ENCODE measurements at places on chromosomes 5 and 9.

- DNase-seq, result no peak
Observed at GRCh38 chr5:80799041-80799440, 144.3 kb upstream of the DHFR start.

DNA sequence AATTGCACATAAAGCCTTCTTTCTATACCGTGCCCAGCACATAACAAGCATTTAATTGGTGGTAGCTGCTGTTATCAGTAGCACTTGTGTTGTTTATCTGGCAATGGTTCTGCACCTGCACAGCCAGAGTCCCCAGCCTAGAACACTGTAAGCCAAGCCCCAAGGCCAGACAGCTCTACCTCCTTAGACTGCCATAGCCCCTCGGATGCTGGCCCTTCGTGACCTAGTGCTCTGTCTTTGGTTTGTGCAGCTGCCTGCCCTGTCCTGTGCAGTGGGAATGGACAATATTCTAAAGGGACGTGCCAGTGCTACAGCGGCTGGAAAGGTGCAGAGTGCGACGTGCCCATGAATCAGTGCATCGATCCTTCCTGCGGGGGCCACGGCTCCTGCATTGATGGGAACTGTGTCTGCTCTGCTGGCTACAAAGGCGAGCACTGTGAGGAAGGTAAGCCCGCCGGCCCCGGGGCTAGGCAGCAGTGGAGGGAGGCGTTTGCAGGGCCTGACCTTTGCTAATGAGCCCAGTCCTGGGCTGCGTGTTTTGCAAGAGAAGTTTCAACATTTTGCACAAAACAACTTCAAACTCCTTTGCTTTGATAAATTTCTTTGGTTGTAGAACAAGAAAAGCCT is 173.3 kb upstream of the WWC1 start:
- DNase-seq, result no peak

DNA sequence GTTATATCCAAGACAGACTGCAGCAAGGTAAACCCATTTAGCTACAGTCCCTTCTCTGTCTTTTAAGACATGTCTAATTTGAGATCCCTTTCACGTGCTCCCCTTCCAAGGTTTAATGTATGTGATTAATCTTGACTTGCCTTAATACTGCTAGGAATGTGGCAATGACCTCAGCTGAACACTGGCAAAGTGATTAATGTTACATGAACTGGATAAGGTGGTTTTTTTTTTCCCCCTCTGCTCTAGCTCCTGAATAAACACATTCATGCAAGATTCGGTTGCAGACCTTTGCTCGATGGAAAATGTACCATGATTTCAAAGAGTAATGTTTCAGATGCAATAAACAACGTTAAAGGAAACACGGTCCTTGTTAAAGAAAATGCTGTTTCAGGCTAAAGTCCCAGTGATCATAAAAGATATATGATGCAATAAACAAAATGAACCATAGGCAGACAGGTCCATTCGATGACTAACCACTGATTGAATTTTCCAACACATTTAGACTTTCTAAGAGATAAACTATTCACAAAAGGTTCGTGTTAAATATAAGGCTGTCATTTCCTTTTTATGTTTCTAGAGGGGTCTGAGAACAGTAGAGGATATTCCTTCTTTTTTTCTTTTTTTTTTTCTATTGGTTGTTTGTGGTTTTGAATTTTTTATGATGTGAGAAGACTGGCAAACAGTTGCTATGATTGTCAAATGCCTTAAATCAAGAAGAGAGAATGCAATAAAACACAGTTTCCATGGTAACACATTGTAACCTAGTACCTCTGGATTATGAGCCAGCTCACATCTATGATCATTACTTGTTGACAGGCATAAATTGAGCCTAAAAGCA is 44.7 kb upstream of the ZNF608 start:
- no peak for DNase-seq

DNA sequence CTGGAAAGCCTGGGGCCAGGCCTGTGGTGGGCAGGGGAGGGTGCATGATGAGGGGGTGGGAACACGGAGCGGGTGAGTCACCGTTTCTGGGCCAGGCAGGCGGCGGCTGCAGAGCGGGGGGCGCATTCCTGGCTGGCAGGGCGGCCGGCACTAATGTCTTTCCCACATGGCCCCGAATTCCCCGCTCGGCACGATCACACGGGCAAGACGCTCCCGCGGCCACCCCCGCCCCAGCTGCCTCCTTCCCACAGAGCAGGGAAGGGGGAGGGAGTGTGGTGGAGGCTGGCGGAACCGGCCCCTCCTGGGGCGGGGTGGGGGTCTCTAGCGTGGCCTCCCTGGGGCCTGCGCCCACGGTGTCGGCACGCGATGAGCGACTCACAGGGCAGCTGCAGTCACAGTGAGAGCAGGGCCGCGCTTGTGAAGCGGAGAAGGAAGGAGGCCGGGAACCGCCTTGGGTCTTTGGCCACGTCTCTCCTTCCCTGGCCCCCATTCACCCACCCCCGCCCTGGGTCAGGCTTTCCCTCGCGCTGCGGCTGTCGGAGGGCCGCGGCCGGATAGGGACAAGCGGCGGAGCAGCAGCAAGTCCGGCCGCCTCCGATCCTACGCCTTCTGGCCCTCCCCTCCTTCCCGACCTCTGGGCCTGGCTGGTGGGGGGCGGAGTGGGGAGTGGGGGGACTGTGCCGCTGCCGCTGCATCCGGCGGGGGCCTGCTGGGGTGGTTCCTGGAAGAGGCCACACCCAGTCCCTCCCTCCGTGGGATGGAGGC is 48.9 kb downstream of the CXXC5 start:
- DNase-seq, result peak; percentile 42

GRCh38 chr9:129460323-129461261 is 160.3 kb downstream of the C9orf50 start:
- peak; percentile 95 for DNase-seq

GRCh38 chr5:163379298-163380155 is 57.9 kb upstream of the CCNG1 start:
- DNase-seq, result no peak

DNA sequence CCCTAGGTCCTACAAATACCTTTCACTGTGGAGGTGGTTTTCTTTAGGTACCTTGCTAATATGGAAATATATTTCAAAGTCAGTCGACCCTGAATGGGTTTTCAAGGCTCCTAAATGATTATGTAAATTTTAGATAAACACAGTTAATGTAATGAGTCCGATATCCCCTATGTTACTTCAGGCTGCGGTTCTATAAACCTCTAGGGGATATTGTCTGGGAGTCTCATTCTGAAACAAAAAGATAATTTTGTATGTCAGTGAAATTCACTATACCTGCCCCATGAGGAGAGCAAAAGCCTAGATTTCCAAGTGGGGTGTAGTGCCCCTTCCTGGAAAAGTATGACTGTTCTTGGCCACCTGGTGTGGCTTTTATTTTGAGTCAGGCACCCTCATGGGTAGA is 377.3 kb downstream of the ICE1 start:
- no peak for DNase-seq

DNA sequence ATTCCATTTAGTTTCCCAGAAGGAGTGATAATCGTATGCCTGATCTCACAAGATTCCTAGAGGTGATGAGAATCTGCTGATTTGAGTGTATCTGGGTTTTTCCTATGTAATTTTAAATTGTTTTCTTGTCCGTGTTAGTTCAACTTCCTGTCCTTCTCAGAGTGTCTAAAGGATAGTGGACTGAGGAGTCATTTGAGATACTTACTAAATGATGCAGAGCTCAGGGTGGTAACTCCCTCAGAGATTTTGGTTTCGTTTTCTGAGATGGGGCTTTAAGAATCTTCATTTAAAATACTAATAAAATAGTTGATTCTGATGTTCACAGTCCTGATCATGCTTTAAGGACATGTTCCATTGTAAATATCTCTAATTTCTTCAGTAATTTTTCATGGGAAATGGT is 30.3 kb downstream of the MELK start:
- no peak for DNase-seq

- no peak for DNase-seq
Observed at GRCh38 chr9:114606597-114607207, 4.4 kb upstream of the TMEM268 start.

- no peak for DNase-seq
Observed at GRCh38 chr9:4381744-4382143, 81.9 kb upstream of the GLIS3 start.

GRCh38 chr5:65144136-65144871 is 337.4 kb downstream of the ADAMTS6 start:
- no peak for DNase-seq

- no peak for DNase-seq
Observed at GRCh38 chr9:115525111-115526058, 407.4 kb upstream of the TNC start.

DNA sequence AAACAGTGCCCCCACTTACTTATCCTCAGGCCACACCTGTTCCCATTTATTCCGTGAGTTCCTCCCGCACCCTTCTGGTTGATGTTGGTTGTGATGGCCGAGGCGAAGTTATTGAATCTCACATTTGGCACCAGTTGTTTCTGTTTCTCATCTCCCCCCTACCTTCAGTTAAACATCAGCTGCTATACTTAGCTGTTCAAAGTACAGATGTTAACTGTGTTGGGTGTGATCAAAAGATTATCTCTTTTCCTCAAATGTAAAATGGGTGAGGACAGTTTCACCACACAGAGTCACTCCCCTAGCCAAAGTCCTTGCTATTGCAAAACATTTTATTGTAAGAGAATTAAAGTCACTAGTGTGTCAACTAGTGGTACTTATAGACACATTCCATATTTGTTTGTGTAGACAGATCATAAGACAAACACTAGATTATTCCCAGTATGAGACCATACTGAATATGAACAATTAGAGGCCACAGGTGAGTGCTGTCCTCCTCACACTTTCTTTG is 43.2 kb upstream of the PRSS3 start:
- no peak for DNase-seq

GRCh38 chr9:118522093-118523028 is 818.2 kb downstream of the TLR4 start:
- peak; percentile 19 for DNase-seq

- DNase-seq, result no peak
Observed at GRCh38 chr9:22053178-22053577, 44.1 kb upstream of the CDKN2B start.

DNA sequence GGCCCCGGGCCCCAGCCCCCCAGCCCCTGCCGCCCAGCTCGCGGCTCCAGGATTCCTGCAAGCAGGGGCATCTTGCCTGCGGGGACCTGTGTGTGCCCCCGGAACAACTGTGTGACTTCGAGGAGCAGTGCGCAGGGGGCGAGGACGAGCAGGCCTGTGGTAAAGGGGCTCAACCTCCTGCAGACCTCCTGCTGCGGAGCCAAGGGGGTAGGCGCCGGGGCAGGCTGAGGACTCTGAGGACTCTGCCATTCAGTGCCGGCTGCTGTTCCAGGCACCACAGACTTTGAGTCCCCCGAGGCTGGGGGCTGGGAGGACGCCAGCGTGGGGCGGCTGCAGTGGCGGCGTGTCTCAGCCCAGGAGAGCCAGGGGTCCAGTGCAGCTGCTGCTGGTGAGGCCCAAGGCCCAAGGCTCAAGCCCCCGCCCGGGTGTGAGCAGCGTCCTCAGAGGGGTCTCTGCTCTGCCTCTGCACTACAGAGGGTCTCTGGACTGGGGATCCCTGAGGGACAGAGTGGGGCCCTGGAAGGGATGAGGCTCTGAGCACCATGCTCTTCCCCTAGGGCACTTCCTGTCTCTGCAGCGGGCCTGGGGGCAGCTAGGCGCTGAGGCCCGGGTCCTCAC is 3.4 kb downstream of the MAMDC4 start:
- DNase-seq, result no peak

DNA sequence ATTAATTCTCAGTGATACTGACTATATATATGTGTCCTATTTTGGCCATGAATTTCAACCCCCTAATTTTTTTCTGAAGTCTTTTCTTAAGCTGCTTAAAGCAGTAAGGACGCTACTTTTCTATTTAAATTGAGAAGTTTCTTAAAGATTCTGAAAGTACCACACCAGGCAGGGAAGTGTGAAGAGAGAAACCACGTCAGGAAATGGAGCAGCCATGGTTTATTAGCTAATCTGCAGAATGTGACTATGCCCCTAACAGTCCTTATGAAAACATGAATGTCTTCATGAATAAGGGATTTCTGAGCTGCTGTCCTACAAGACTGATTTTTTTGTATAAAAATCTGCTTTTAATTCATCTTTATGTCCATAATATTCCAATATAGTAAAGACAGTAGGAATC is 1724.3 kb upstream of the C9orf72 start:
- DNase-seq, result no peak

DNA sequence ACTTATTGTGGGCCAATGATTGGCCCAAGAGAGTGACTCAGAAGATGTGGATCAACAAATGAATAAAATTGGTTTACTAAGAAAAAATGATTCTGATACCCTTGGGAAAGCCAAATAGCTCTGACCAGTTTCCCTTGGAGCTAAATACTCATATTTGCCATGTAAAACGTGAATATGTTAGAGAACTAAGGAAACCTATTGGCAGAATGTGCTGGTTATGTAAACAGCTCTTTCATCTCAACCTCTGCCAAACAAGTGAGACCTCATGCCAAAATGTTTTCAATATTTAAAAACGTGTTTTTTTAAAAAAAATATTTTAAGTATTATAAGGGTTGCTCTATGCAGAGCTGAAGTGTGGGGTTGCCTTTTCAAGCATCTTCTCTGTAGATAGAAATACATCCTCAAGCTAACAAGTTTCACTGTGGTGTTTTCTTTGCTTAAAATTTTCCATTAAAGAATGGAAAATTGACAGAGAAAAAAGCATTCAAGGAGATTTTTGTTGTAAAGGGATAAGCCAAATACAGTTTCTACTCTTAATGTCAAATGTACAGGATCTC is 186.9 kb upstream of the TUT7 start:
- DNase-seq, result no peak

DNA sequence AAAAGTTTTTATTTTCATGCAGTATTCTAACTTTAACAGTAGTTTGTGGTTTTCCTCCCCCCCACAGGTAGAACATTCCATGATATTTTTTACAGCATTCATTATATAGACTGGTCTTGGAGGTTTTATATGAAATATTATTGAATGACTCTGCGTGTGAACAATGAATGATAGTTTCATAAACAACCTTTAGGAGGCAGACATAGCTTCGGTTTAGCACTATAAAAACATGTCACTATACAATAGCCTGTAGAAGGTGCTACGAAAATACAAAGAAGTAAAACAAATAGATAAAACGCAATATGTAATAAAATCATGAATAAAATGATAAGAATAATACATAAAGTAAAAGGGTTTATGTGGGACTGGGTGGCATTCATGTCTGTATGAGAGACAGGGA is 8.5 kb downstream of the KLF4 start:
- DNase-seq, result no peak

DNA sequence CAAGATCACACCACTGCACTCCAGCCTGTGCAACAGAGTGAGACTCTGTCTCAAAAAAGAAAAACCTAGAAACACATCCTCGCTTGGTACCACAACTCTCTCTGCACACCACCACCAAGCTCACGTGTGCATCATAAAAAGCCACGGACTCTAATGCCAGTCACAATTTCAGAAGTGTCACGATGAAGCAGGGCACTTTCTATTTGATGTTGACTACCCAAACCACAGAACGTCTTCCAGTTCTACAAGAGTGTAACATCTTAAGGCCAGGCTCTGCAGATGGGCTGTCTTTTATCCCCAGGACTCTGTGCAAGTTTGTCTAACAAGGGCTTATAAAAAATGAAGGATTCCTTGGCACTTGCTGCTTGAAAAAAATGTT is 22.9 kb downstream of the GFPT2 start:
- no peak for DNase-seq

All from activated CD4-positive, alpha-beta memory T cell treated with anti-CD3 and anti-CD28 coated beads for 36 hours (primary cell).